ENCODE measurements at places on chromosomes 2 and 18.
A peak's percentile ranks its signal among the peaks of the same experiment; 100 is the strongest.

- no peak for DNase-seq
These were observed 155.5 kb upstream of the ACVR2A start for GRCh38 chr2:147689220-147689909.

DNA sequence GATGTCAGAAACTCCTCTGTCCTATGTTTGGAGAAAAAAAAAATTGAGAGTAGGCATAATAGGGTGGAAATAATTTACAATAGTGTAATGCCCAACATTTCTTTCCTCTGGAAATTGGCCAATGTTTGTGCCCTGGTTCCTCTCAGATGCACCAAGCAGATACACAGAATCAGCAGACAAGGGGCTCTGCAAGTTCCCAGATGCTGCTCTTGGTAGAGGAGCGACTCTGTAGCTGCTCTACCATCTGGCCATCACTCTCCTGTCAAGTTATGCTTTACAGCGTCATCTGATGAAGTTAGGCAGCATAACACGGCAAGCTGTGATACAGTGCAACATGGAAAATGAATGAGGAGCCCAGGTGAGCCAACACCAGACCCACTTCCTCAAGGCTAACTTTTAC lies 1.6 kb downstream of the DYTN start:
- no peak for DNase-seq

- DNase-seq = no peak
These were observed 192.2 kb downstream of the IRS1 start for GRCh38 chr2:226607379-226607778.

GRCh38 chr2:200592406-200593075 lies 6.7 kb downstream of the AOX1 start:
- no peak for DNase-seq

DNA sequence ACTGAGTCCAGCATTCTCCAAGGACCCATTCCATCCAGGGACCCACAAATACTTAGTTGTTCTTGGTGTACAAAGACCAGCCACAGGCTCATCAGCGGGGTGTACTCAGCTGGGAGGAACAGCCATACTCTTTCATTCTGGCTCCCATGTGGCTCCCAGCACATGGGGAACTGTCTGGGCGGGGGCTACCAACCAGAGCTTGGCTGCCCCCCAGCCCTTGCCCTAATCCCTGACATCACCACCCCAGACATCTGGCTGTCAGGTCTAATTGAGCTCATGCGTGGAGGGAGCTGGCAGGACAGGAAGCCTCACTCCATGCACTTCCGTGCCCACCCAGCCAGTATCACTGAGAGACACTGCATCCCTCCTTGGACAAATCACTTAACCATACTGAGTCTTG lies 283.6 kb downstream of the DYSF start:
- no peak for DNase-seq

- DNase-seq = no peak
These were observed 51.3 kb upstream of the SPP2 start for GRCh38 chr2:233999182-233999581.

DNA sequence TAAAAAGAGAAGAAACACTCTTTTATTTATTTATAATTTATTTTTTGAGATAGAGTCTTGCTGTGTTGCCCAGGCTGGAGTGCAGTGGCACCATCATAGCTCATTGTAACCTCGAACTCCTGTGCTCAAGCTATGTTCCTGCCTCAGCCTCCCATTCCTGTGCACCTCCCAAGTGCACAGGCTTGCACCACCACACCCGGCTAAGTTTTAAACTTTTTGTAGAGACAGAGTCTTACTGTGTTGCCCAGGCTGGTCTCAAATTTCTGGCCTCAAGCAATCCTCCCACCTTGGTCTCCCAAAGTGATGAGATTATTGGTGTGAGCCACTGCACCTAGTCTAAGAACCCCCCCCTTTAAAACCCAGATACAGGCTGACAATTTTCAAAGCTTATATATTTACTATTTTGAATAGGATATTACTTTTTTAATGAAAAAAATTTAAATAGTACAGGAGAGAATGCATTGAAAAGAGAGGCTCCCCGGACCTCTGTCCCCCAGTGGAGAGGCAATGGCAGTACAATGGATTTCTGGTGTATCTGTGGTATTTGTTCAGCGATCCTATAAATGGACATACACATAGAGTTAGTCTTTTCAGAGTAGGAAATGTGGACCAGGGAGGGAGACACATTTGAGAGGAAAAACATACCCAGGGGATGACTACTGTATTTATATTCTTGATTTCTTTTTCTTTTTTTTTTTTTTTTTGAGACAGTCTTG lies 48.1 kb upstream of the CNOT11 start:
- DNase-seq = no peak

DNA sequence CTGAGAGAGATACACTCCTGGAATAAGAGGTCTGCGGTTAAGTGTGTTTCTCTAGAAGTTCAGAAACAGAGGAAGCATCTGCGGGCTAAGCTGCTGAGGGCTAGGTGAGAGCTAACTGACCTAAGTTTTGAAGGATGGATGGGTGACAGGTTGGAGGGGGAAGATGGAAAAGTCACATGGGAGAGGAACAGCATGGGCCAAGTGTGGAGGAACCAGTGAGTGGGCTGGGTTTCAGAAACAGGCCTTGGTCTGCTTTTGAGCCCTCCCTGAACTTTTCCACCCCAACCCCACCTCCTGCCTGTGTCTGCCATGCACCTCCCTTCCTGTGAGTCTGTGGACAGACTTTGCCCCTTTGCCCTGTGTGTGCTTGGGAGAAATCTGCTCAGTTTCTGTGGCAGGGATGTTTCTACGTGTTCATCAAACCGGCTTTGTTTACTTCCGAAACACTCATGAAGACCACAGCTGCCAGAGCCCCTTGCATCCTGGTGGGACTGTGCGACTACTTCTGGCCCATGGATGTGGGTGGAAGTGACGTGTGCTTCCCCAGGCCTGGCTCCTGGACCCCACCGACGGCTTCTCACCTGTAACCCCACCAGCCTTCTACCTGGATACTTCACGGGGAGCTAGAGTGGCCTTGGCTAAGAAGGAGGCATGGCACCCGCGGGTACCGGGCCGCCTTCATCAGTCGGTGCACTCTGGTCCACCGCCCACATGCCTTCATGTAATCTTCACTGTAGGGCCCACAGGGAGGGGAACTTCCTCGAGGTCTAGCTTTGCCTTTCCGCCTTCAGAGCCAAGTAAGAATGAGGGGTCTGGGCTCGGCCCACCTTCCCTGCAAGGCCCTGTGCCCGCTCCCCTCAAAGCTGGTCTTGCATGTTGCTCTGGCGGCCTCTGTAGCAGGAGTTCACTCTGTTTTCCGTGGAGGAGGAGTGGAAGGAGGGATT lies 1.4 kb upstream of the HPCAL1 start:
- DNase-seq = no peak

- no peak for DNase-seq
These were observed 805 bp downstream of the LIMS2 start for GRCh38 chr2:127674241-127675209.

GRCh38 chr2:73890301-73891092 lies 2.3 kb upstream of the ACTG2 start:
- DNase-seq = no peak

GRCh38 chr2:181846399-181847197 lies 44.9 kb upstream of the ITPRID2 start:
- no peak for DNase-seq

DNA sequence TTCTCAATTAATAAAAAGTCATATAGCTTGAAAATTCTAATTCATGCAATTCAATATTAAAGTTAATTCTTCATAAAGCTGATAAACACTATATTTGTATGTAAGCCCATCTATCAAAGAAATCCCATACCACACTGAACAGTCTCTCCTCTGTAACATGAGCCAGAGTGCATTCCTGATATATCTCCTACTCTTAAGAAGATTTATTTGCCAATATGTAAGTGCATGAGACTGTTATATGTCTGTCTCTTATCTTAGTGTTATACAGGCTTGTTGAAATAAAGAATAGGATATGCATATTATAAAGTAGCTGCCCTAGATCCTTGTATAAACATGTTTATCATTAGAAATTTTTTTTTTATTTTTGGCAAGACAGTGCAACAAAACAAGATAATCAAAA lies 40.4 kb upstream of the TTC32 start:
- DNase-seq = no peak

- peak; percentile 1 for DNase-seq
These were observed 62.3 kb downstream of the ITGA6 start for GRCh38 chr2:172489681-172490080.

DNA sequence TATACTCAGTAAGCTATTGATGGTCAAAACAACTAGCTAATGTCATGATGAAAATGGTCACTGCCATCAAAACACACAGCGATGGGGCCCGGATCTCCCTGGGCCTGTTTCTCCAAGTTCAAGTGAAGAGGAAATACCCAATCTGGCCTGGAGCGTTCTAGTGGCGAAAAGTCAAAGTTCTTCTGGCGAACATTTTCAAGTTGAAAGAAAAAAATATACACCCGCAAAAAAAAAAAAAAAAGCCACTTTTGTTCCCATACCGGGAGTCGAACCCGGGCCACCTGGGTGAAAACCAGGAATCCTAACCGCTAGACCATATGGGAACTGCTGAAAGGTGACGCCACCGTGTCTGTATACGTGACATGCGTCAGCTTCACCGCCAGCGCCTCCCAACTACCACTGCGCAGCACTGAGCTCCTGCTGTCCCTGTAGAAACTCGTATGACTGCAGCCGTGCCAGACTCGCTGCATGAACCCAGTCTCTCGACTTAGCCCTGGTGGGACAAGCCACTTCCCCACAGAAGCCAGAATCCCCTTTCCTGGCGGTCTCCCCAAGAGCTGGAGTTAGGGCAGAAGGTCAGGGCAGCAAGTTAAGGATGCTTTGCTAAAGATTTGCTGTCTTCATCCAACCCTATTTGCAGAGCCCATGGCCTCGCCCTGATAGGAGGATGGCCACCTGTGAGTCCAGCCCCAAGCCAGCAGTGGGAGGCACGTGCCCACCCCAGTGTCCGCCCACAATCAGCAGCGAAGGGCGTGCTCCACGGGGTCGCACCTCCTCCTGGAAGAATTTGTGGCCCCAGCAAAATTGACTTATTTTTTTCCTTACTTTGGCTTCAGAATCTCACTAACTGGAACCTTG lies 5.6 kb upstream of the IMP4 start:
- peak; percentile 41 for DNase-seq

- DNase-seq = peak; percentile 4
These were observed 56.1 kb downstream of the ZC3H8 start for GRCh38 chr2:112198780-112199179.

- no peak for DNase-seq
These were observed 1702.6 kb upstream of the LRRTM1 start for GRCh38 chr2:82007071-82007664.

- no peak for DNase-seq
These were observed 77.3 kb downstream of the XDH start for GRCh38 chr2:31337197-31337596.

- DNase-seq = no peak
These were observed 31.3 kb downstream of the TMEM177 start for GRCh38 chr2:119710281-119710680.

DNA sequence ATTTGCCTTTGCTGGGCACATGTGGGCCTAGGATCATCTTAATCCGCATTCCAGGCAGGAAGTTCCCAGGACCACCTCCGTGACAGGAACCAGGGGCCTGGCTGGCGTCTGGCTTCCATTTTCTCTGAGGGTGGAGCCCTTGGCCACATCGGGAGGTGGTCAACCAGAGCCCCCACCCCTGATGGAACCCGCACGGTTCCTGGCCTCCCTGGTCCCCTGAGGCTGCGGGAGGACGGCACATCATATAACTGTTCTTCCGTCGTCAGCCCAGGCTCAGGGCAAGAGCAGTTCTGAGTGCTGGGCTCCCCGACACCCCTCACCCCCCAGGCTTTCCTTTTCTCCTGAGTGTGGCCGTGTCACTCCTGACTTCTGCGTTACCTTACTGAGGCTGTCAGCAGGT lies 13.5 kb downstream of the ESPNL start:
- DNase-seq = no peak

DNA sequence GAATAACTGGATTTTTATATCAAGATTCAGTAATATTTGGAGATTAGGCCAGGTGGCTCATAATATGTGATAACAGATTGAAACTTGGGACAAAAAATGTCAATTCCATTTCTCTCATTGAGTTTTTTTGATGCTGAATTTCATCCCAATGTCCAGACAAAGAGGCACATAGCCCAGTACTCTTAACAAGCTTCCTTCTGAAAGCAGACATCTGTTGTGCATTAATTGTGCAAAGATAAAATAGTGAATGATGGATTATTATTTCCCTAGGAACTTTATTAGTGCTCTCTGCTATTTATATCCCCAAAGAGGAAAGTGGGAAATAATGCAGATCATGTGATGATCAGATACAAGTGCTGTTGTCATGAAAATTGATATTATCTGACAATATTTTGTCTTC lies 234.1 kb downstream of the CCDC102B start:
- no peak for DNase-seq

DNA sequence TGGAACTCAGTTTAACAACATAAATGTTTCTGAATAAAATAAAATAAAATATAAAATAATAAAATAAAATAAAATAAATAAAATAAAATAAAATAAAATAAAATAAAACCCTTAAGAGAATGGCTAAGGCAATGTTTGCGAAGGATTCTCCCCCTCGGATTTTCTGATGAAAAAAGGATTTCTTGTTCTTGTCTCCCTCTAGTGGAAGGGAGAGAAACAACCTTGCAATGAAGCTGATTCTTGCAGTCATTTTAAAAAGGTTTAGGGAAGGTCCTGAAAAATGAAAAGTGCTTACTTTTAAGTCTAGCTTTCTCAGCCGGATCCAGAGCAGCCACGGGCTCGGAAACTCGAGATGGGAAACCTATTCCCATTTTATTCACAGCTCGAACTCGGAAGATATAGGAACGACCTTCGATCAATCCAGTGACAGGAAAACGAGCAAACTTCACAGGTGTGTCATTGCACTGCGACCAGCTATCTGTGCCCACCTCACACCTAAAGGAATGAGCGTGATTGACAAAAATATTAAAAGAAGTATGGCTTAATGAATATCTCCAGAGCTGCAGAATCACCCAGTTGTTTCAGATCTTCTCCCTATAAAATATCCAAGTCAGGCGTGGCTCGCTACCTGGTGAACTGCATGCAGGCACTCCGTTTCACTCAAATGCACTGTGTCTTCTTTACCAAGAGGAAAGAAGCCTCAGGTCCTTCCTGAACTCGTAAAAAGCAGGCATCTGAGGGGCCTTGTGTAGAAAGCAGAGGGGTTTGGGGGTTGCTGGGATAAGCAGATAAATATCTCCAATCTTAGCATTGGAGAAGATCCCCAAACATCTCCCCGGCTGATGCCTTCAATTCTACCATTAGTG lies 68.1 kb downstream of the MYOM1 start:
- no peak for DNase-seq

Measured in AG09319 (cell line).